Endothelial cell (in vitro differentiated cells): ENCODE measurements at places on chromosomes 11 and 22.

DNA sequence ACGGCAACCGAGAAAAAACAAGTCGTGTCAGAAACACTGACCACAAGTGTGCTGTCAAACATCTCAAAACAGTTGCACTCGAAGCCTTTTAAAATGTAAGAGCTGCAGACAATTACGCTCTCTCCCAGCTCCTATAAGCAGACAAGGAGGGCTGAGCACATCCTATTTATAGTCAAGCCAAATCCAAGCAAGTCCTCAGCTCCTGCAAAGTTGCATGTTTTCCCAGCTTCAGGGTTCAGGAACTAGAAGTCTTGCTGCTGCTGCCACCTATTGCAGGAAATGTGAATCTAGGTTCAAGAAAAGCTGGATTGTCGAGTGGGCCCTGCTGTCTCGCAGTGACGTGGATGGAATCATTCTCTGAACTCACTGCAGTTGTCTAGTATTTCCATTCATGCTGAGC is 15.5 kb downstream of the EFCAB6 start:
- peak; percentile 16 for DNase-seq

GRCh38 chr11:95680169-95680929 is 109.2 kb downstream of the FAM76B start:
- no peak for DNase-seq

- DNase-seq, result no peak
Measured at GRCh38 chr11:45730014-45730413, 64.6 kb upstream of the CHST1 start.

GRCh38 chr22:46065691-46066454 is 84.5 kb upstream of the PPARA start:
- DNase-seq, result no peak

GRCh38 chr11:124748100-124748418 is 4.0 kb downstream of the VSIG2 start:
- DNase-seq, result no peak

GRCh38 chr11:47983464-47984397 is 3.4 kb downstream of the PTPRJ start:
- DNase-seq, result no peak

DNA sequence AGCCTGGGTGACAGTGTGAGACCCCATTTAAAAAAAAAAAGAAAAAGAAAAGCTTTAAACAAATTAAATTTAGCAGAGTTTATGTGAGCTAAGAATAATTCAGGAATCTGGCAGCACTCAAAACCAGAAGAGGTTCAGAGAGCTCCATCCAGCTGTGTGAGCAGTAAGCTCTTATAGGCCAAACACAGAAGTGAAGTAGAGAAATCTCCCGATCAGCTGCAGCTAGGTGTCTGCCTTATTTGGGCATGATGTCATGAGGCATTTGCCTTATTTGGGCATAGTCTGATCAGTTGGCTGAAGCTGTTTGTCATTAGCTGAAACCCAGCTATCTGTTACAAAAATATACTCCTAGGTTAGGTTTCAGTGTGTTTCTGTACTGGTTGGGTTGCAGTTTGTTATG is 8.2 kb downstream of the MS4A15 start:
- DNase-seq, result no peak

DNA sequence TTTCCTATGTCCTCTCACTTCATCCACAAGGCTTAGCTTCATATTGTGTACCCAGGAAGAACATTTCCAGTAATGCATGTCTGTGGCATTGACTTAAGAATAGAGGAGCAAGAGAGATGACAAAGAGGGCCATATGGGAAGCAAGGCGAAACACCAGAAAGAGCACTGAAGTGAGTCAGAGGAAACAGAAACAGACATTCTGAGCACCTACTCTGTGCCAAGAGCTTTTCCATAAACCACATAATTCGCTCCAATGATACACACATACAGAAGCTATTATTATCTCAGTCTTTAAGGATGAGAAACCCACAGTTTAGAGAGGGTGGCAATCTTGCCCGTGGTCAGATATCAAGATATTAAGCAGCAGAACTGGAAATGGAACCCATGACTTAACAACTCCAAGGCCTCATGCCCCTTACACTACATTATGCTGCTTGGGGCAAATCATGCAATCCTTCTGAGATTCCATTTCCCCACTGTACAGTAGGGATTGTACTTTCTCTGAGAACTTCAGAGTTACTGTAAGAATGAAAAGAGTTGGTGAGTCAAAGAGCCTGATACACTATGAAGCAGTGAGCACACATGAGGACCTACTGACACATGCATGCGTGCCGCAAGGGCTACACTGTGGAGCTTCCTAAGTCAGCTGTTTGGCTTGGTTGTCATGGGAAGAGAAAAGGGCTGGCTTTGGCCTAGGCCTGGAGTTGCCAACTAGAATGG is 126.6 kb downstream of the KCNC1 start:
- DNase-seq, result no peak

GRCh38 chr11:109956124-109956793 is 136.9 kb upstream of the ZC3H12C start:
- no peak for DNase-seq

DNA sequence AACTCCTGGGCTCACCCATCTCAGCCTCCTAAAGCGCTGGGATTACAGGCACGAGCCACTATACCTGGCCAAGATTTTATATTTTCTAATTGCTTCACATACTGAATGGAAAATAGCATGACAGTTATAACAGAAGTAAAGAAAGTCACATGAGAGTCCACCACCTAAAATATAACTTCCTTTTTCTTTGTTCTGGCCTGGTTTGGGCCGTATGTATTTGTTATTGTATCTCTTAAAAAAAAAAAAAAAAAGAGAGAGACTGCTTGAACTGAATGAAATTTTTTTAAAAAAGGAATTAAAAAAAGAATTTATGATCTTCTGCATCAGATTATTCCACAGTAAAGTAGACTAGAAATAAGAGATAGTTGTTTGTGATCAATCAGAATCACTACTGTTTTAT is 86.0 kb upstream of the GRIK4 start:
- no peak for DNase-seq

- no peak for DNase-seq
Measured at GRCh38 chr11:95387325-95387724, 156.3 kb upstream of the SESN3 start.

DNA sequence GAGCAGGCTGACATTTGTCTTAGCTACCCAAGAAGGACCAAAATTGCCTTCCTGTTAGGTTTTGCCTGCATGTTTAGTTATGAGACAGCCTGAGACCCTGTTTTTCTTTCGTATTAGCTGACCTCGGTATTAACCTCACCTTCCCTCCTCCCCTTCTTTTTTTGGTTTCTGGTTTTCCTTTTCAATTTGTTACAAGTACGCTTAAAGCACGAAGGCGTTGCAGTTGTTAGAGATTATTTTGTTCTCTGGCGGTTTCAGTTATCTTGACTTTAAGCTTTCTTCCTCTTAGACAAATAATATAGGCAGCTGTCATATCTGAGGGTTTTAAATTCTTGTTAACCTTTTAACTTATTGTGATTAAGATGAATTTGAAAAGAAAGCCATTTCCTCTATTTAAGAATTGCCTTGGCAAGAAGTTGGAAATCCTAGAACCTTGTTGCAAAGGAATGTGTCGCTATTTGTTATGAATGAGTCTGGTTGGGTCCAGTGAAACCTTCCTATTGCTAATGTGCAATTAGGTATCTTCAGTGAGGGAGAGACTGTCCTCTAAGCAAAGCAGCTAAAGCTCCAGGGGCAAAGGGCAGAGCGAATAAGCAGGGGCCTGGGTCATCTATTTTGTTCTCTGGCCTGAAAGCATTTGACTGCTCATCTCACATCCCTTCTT is 45.7 kb downstream of the PACS1 start:
- no peak for DNase-seq

- DNase-seq, result no peak
Measured at GRCh38 chr22:28893810-28894209, 10.4 kb downstream of the ZNRF3 start.

DNA sequence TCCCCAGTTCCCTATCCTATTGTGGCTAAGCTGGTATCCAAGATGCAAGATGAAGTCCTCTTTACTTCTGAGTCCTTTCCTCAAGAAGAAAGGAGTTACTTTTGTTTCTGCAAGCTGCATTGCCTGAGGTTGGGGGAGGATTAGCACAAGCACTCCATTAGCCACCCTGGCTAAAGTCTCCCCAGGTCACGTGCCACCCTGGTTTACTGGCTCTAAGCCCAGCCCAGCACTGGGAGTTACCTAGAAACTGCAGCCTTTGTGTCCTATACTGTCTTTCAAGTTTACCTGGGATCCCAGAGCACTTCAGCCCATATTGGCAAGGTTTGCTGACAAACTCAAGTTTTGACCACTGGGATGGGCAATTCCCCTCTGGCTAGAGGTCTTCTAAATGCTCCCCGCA is 78.4 kb upstream of the DBX1 start:
- no peak for DNase-seq

GRCh38 chr22:39242595-39243438 is 2.0 kb downstream of the PDGFB start:
- DNase-seq, result no peak

GRCh38 chr11:65560555-65561418 is 2.6 kb upstream of the LTBP3 start:
- no peak for DNase-seq

DNA sequence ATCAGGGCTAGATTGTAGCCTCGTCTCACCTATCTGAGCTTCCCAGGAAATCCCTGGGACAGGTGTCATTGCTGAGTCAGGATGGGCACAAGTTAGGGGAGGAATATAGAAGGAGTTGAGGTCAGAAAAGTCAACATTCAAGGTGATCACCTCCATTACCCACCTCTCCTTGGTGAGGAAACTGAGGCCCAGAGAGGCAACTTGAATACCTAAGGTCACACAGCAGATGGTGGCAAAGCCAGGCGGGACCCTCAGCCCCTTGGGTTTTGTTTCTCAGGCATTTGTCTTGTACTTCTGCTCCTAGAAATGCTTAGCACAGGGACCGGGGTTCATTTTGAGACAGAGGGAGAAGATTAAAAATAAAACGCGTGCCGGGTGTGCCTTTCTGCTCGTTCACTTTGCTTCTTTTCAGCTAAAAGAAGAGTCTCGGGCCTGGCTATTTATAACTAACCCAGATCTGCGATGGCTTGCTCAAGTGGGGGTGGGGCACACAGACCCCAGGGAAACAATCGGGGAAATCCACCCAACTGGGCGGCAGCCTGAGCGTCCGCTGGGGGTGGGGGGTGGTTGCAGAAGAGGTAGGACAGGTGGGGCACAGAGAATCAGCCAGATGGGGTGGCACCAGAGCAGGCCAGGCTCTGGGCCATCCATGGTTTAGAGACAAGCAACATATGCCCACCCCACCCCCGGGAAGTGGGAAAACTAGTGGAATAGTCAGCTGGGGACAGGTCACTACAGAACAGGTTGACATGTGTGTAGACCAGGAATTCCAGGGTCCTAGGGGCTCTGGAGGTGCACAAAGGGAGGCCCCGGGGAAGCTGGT is 3.9 kb upstream of the GNAZ start:
- peak; percentile 2 for DNase-seq

GRCh38 chr11:5891216-5891800 is 1.7 kb upstream of the OR52E5 start:
- DNase-seq, result no peak

DNA sequence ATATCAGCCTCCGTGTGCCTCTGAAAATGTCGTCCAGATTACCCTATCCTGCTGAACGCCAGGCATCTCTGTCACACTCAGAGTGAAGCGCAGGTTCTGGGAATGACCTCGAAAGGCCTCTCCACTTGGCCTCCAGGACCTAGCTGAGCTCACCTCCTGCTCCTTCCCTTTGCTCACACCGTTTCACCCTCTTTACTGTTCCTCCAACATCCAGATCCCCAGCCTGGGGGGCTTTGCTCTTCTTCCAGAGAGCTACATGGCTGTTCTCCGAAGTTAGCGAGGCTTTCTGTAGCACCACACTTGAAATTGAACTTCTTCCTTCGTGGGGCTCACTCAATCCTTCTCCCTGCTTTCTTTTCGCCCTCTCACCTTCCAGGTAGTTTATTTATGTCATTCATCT is 27.9 kb downstream of the GLB1L2 start:
- no peak for DNase-seq
